ENCODE measurements at places on chromosomes 13 and 19.

GRCh38 chr19:48975947-48976847, 11.1 kb downstream of the FTL start:
- DNase-seq, result no peak

DNA sequence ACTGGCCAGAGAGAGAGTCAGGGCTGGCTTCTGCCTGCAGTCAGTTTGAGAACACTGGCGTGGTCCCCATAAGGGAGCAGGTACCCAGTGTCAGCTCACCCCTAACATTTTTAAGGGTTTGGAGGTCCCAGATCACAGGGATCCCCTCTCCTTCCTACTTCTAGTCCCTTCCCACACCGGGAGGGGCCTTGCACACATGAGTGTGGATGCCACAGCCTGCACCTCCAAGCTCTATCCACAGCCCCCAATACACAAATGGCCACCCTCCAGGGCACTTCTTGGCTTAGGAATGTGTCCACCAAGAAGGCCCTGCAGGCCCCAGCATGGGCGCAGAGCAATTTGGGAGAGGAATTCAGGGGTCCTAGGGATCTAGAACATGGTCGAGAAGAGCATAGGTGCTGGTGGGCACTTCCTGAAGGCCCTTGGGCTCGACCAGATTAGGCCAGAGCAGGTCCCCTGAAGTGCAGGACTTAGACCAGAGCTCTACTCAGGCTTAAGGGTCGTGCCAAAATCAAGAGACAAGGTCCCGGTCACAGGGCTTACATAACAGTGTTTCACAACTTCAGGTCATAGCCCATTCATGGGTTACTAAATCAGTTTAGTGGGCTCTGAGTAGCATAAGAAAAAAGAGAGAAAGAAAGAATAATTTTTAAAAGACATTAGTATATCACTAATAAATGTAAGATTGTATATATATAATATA, 16.0 kb downstream of the FXYD5 start:
- no peak for DNase-seq

DNA sequence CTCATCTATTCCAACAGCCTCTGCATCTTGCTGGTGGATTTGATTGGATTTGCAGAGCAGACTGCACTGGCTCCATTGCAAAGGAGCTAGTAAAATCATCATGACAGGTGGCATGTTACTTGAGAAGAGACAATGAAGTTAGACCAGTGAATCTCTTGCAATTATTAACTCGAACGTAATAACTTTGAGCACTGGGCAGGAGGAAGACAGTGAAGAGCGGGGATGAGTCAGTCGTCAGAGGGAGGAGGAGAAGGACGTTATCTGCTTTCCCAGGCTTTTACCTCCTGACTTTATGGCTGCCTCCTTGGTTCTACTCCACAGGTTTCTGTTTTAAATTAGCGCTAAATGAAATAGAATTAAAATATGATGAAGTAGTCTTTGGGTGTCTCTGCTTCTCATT, 257.8 kb upstream of the IPO5 start:
- DNase-seq, result no peak

DNA sequence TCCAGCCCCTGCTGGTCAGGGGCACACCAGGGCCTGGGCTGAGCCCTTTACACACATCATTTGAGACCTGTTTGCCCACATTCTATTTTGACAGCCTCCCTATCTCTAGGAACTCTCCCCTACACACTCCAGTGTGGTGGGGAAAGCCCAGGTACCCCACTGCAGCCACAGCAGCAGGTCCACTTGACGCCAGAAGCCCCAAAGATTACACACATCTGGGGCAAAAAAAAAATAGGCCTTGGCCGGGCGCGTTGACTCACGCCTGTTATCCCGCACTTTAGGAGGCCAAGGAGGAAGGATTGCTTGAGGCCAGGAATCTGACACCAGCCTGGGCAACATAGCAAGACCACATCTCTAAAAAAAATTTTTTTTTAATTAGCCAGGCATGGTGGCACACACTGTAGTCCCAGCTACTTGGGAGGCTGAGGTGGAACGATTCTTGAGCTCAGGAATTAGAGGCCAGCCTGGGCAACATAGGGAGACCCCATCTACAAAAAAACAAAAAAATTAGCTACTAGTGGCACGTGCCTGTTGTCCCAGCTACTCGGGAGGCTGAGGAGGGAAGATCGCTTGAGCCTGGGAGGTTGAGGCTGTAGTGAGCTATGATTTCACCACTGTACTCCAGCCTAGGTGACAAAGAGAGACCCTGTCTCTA, 18.0 kb upstream of the CD22 start:
- no peak for DNase-seq

- no peak for DNase-seq
Measured at GRCh38 chr13:83162493-83162892, 719.8 kb downstream of the SLITRK1 start.

DNA sequence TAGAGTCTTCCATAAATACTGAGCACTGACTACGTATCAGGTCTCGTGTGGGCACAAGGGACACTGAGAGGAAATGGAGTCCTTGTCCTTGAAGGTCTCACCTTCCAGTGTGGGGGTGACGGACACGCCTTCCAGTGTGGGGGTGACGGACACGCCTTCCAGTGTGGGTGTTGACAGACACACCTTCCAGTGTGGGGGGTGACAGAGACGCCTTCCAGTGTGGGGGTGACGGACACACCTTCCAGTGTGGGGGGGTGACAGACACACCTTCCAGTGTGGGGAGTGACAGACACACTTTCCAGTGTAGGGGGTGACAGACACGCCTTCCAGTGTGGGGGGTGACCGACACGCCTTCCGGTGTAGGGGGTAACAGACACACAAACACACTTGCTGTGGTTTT, 14.3 kb upstream of the EDDM13 start:
- no peak for DNase-seq

DNA sequence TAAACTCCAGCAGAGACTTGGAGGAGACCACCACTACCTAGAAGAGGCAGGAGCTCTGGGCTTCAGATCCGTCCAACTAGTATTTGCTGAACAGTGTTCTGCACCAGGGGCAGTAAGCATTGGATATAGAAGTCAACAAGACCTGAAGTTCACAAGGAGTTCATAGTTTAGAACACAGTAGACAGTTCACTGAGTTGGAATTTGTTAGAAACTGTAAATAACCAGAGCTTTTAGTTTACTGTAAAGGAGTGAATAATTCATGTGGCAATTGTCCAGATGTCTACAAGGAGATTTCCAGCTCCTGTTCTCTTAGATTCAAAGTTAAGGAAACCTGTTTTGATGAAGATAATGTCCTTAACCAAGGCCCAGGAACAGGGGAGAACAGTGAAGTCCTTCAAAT, 128.9 kb downstream of the COG6 start:
- DNase-seq, result no peak

DNA sequence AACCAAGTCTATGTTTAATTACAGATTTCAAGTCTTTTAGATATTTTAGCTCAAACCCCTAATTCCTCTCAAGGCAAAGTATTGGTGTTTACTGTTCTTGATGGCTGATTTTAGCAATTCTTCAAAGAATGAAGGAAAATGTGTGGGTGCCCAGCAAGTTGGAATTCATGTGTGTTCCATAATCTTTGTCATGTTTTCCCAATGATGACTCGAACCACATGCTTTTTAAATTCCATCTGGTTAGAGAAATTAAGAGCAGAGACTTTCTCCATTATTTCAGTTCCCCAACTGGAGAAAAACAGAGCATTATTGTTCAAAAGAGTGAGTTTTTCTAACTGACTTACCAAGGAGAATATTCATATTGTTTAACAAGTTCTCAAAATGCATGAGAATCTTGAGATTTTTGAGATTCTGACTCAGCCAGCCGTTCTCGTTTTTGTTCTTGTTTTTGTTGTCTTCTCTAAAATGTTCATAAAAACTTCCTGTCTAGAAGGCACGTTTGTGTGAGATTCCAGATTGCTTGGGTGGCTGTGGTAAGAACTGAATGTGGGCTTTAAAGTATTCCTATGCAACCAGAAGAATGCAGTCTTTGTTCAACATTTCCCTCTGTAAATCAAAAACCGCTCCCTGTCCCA, 404.7 kb downstream of the IRS2 start:
- DNase-seq, result no peak

DNA sequence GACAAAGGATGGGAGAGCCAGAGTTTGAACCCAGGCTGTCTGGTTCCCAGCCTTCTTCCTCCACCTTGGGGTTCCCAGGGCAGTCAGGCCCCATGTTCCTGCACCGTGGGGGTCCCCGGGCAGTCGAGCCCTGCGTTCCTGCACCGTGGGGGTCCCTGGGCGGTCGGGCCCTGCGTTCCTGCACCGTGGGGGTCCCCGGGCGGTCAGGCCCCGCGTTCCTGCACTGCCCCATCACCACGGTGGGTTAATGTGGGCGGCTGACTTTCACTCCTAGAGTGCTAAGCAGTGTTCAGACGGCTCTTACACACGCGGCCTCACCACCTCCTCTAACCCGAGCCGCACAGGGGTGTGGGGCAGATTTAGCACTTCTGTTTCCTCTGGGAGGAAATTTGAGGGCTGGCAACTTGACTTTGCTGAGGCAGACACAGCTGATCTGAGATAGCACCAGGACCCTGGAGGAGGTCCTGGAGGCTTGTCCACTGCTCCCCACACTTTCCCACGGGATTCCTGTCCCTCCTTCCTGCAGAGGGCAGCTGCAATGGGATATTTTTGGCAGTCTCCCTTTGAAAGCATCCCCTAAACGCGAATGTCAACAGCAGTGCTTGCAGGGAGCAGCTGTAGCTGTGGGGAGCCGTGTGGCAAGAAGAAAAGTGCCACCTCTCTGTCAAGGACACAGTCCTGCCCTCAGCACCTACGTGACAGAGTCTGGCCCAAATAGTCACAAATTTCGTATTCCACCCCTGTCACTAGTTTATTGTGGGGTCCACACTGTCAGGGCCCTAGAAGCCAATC, 239.4 kb downstream of the TEX29 start:
- no peak for DNase-seq
